ENCODE measurements at places on chromosomes 12 and 14. TPM values are rescaled to one million over a fixed set of nuclear protein-coding genes. Genes with fewer than 3 reads are reported as not detected.

DNA sequence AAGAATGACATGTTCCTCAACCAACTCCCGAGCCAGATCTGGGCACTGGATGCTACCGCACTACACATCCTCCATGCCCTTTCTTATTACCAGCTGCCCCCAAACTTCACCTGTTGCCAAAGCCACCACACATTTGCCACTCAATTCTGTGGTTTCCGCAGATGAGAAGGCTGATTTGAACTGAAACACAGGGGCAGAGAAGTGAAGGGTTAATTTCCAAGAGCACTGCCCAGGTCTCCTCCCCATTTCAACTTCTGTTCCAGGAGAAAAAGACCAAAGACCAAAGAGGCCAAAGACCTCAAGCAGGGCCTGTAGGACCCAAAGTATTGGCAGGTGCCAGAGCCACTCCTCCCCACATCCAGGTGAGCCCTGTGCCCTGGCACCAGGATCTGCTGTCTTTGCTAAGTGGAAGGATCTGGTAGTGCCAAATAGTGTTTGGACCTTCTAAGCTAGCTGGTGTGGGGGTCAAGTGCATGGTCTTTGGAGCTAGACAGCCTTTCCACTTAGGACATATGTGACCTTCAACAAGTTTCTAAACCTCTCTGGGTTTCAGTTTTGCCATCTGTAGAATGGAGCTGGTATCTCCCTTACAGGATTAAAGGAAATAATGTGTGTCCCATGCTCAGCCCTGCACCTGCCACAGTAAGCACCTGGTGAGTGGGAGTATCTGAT, 8.0 kb downstream of the DHRS1 start:
- peaks cover 2% of the 10 kb centered on the region for H3K4me1 ChIP-seq
- H3K4me3 ChIP-seq: no peak overlapping the region
- DNase-seq: no peak
- no peaks in the 10 kb centered on the region for H3K27me3 ChIP-seq
- H3K27ac ChIP-seq: no peak overlapping the region

- no peak for DNase-seq
- no peak overlapping the region for H3K4me3 ChIP-seq
- no peaks in the 10 kb centered on the region for H3K36me3 ChIP-seq
Measured at GRCh38 chr12:66775871-66776270, 97.0 kb upstream of the GRIP1 start.

DNA sequence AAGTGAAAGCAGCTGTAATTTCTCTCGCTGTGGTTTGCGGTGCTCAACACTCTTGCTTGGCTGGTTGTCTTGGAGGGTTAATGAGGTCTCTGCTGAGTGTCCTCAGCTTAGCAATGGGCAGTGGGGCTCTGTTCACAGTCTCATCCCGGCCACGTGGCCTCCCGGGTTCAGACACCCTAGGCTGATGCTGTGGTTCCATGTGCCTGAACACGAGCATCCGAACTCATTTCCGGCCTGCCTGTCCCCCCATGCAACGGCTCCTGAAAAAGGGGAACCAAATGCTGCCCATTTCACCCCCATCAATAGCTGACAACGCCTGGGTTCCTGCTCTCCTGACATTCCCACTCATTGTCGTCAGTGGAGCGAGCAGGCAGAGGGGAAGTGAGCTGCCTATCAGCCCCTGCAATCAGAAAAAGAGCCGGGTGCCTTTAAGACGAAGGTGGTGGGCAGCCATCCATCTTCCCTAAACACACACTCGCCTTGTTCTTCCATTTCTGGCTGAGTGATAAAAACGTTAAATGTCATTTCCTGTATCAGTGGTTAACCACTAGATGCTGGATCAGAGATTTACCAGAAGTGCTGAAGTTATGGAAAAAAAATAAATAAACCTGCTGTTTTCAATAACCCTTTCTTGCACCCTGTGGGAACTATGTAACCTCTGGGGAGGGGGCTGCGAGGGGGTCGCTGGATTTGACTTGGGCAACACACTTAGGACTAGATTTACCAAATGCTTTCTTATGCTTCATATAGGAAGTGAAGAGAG, 60.3 kb upstream of the BCL2L14 start:
- H3K4me3 ChIP-seq: no peak overlapping the region
- H3K27ac ChIP-seq: peak overlapping the region; percentile 75
- DNase-seq: peak; percentile 62
- H3K36me3 ChIP-seq: no peaks in the 10 kb centered on the region
- H3K27me3 ChIP-seq: no peaks in the 10 kb centered on the region
- H3K4me1 ChIP-seq: peaks cover 46% of the 10 kb centered on the region

GRCh38 chr14:68441542-68441941, 351.3 kb downstream of the ZFP36L1 start:
- no peak overlapping the region for H3K27ac ChIP-seq
- H3K4me3 ChIP-seq: no peak overlapping the region
- H3K36me3 ChIP-seq: no peaks in the 10 kb centered on the region
- H3K4me1 ChIP-seq: no peaks in the 10 kb centered on the region
- H3K27me3 ChIP-seq: no peaks in the 10 kb centered on the region
- DNase-seq: no peak

DNA sequence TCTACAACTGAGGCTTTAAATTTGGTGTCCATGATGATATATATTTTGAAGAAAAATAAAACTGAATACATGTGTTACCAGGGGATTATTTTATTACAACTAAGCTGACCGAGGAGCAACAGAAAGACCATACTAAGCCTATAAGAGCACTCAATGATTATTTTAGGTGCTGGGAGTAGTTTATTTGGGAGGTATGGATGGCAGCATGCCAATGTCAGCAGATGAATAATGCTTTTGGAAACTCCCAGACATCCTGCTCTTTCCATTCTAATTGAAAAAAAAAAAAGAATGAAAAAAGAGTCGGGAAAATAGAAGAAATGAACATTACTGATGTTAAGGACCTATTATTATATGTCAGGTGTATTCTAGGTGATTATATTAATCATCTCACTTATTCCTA, 441.2 kb downstream of the BTG1 start:
- no peak overlapping the region for H3K27ac ChIP-seq
- H3K4me1 ChIP-seq: no peaks in the 10 kb centered on the region
- H3K4me3 ChIP-seq: no peak overlapping the region
- H3K36me3 ChIP-seq: no peaks in the 10 kb centered on the region
- H3K27me3 ChIP-seq: no peaks in the 10 kb centered on the region
- DNase-seq: no peak

IFI27 gene
- total RNA-seq: 474 TPM

- no peak for DNase-seq
- H3K27me3 ChIP-seq: no peaks in the 10 kb centered on the region
- H3K4me3 ChIP-seq: no peak overlapping the region
- H3K4me1 ChIP-seq: no peaks in the 10 kb centered on the region
- no peaks in the 10 kb centered on the region for H3K36me3 ChIP-seq
Measured at GRCh38 chr12:43057566-43057965, 468.0 kb upstream of the PRICKLE1 start.

DNA sequence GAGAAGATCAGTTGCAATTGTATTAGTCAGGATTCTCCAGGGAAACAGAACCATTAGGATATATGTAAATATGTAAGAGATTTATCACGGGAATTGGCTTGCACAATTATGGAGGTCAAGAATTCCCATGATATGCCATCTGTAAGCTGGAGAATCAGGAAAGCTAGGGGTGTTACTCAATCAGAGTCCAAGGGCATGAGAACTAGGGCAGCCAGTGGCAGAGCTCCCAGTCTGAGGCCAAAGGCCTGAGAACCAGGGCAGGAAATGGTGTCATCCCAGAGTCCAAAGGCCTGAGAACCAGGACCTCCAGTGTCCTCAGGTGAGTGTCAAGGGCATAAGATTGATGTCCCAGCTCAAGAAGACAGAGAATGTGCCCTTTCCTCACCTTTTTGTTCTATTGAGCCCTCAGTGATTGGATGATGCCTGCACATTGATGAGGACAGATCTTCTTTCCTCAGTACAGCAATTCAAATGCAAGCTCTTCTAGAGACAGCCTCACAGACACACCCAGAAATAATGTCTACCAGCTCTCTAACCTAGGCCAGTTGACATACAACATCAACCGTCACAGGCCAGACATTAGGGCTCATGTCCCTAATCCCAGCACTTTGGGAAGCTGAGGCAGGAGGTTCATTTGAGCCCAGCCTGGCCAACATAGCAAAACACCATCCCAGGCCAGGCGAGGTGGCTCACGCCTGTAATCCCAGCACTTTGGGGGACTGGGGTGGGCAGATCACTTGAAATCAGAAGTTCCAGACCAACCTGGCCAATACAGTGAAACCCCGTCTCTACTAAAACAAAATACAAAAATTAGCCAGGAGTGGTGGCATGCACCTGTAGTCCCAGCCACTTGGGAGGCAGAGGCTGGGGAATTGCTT, 34.9 kb upstream of the ZNF740 start:
- no peak for DNase-seq
- no peaks in the 10 kb centered on the region for H3K27me3 ChIP-seq
- no peak overlapping the region for H3K27ac ChIP-seq
- no peaks in the 10 kb centered on the region for H3K4me1 ChIP-seq

DNA sequence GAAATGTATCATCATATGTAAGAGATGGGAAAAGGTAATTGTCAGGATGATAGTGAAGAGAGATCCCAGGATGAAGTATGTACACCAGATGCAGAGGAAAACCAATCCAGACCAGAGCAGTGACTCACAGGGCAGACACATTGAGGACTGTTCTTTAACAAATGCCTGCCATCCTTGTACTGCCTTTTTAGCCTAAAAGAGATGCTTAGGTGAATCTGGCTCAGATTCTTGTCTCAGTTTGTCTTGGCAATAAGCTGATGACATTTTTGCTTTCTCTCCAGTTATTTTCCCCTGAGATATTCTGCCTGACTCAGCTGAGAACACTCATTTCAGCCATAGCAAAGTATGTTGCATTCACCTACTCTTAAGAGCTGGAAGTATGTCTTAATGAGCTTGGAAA, 405.3 kb upstream of the USP15 start:
- no peak for DNase-seq
- no peaks in the 10 kb centered on the region for H3K27me3 ChIP-seq
- no peaks in the 10 kb centered on the region for H3K36me3 ChIP-seq
- H3K4me3 ChIP-seq: no peak overlapping the region
- H3K27ac ChIP-seq: no peak overlapping the region
